Activated naive CD4-positive, alpha-beta T cell (primary cell): ENCODE measurements at places on chromosomes 2 and 18.
A peak's percentile ranks its signal among the peaks of the same experiment; 100 is the strongest.

GRCh38 chr2:227655454-227655853 is 11.2 kb upstream of the SCYGR5 start:
- no peak for DNase-seq

GRCh38 chr18:31146809-31147208 is 15.8 kb downstream of the DSC1 start:
- DNase-seq = no peak

- no peak for DNase-seq
Observed at GRCh38 chr2:121815216-121815615, 59.8 kb downstream of the TSN start.

DNA sequence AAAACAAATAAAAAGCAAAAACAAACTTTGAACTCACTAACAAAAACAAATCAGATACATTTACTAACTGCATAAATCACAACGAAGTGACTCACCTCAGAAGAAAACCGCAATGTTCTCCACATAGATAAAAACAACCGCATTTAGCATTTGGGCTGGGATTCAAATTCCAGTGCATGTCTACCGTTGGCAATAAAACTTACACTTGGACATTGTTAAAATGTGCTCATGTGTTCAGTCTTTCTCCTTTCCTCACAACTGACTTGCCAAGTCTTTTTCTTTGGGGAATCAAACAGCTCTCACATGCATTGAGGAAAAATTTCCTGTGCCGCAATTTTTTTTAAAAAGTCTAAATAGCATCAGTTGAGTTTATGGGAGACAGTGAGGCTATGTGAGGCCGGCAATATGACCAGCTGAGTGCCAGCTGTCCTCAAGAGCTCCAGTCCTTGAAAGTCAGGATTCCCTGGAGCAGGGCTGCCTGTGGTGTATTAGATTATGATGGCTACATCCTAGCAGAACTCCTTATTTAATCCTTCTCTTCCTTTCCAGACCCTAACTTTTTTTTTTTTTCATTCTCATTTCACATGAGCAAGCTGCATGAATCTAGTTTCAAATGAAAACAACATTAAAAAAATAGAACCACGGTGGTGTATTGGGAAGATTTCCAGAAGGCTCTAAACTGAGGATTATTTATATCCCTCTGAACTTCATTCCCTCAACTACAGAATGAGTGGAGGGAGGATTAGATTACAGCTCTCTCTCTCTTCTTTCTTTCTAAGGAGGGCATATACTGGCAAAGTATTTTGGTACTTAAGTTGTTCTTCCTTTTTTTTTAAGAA is 70.2 kb upstream of the MEIS1 start:
- DNase-seq = no peak

DNA sequence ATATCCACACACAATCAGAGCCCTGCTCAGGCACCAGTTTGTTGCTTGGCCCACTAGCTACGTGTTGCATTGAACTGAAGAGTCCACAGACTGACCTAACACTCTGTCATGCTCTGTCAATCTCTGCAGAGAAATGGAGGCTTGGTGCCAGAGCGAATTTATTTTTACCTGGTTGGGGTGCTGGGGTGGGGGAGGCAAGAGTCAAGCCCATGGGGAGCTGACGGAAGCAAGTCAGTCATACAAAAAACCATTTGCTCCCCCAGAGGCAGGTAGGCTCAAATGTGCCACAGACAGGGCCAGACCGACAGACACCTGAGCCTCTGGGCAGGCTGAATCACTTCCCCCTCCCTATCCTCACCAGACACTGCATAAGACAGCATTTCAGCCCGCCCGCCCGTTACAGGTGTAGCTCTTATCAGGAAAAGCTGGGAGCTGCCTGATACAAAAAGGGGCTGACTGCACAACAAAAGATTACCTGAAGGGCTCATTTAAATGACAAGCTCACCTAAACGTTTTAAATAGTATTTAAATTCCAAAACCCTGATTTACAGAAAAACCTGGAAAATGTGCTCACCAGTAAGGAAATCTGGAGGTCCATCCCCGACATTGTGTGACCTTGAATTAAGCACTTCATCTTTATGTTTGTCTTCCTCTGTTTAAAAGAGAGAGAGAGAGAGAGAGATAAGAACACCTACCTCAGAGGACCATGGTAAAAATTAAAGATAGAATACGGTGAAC is 2.1 kb upstream of the PCBP1 start:
- DNase-seq = peak; percentile 31

GRCh38 chr2:3652896-3653625 is 4.9 kb upstream of the ALLC start:
- no peak for DNase-seq

- DNase-seq = no peak
Observed at GRCh38 chr2:101123795-101124471, 27.2 kb downstream of the TBC1D8 start.

- no peak for DNase-seq
Observed at GRCh38 chr2:1497122-1497611, 83.9 kb downstream of the TPO start.

- DNase-seq = no peak
Observed at GRCh38 chr2:43576981-43577892, 18.6 kb downstream of the THADA start.
